ENCODE measurements at places on chromosomes 5 and 9. TPM values are rescaled to one million over a fixed set of nuclear protein-coding genes. Genes with fewer than 3 reads are reported as not detected.
A peak's percentile ranks its signal among the peaks of the same experiment; 100 is the strongest.

GRCh38 chr9:136373300-136374182 is at the start of gene CARD9:
TSS of gene CARD9 (minus strand) at chr9:136373669. CDS start at chr9:136372078, 1,591 bp downstream.
- no peak within 1 kb of the TSS for H3K4me3 ChIP-seq
- no peaks in the 10 kb centered on the region for H3K27me3 ChIP-seq
- H3K27ac ChIP-seq: no peak within 1 kb of the TSS
- no peaks in the 10 kb centered on the region for H3K36me3 ChIP-seq

- no peaks in the 10 kb centered on the region for H3K27me3 ChIP-seq
- no peak overlapping the region for H3K4me3 ChIP-seq
- peaks cover 17% of the 10 kb centered on the region for H3K4me1 ChIP-seq
- H3K27ac ChIP-seq: no peak overlapping the region
Measured at GRCh38 chr5:95913663-95914062, 48.0 kb downstream of the ELL2 start.

DNA sequence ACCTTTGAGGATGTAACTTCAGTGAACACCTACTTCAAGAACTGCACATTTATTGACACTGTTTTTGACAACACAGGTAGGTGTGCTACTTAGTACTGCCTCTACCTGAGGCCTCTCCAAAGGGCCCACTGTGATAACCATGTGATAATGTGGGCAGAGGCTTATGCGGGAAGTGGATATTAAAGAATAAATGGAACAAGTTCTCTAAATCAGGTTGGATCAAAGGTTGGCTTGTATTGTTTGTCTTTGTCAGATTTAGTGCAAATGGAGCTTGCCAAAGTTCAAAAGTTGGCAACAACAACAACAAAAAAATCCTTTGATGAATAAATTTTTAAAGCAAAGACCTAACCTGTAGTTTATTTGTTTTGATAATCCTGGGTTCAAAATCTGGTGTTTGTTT is 104.2 kb upstream of the IQGAP2 start:
- H3K27ac ChIP-seq: no peak overlapping the region
- no peaks in the 10 kb centered on the region for H3K36me3 ChIP-seq
- no peak overlapping the region for H3K4me3 ChIP-seq
- DNase-seq: no peak
- no peaks in the 10 kb centered on the region for H3K27me3 ChIP-seq

DNA sequence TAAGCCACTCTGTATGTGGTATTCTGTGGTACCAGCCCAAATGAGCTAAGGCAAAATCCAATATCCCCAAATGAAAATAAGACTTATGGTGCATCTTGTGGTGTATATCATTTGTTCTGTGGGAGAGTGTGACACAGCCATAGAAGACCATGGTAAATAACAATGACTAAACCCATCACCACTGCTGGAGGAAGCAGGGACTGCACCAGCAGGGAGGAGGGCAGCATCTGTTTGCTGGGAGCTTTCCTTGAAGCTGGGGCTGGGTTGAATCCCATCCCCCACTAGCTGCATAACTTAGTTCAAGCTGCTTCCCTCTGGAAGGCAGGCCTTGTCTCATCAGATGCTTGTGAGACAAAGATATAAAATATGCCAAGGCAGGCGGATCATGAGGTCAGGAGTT is 14.2 kb downstream of the GADD45G start:
- no peak overlapping the region for H3K27ac ChIP-seq
- DNase-seq: no peak
- no peaks in the 10 kb centered on the region for H3K36me3 ChIP-seq

GRCh38 chr5:168076561-168076991 is 214.9 kb upstream of the WWC1 start:
- H3K36me3 ChIP-seq: no peaks in the 10 kb centered on the region
- H3K4me3 ChIP-seq: no peak overlapping the region
- DNase-seq: no peak
- H3K4me1 ChIP-seq: no peaks in the 10 kb centered on the region
- no peaks in the 10 kb centered on the region for H3K27me3 ChIP-seq

- no peak for DNase-seq
- H3K4me1 ChIP-seq: peaks cover 6% of the 10 kb centered on the region
- H3K36me3 ChIP-seq: no peaks in the 10 kb centered on the region
- peaks cover 17% of the 10 kb centered on the region for H3K27me3 ChIP-seq
- H3K4me3 ChIP-seq: no peak overlapping the region
Measured at GRCh38 chr9:90088434-90088833, 483.6 kb downstream of the GADD45G start.

DNA sequence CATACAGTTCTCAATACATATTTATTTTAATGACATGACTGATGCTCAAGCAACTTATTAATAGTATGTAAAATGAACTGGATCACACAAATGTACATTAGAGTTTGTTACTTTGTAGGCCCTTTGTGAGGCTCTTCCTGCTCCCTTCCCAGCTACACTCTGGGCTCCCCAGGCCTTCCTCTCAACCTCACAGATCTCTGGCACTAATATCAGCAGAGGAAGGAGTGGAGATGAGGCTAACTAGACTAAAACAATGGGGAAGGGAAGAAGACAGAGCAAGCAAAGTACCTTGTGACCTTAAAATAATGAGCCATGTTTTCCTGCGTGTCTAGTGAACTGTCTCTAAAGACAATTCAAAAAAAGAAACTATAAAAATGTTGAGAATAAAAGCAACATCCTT is 30.3 kb upstream of the TEK start:
- H3K36me3 ChIP-seq: peaks cover 7% of the 10 kb centered on the region
- H3K4me3 ChIP-seq: no peak overlapping the region
- no peak for DNase-seq
- no peaks in the 10 kb centered on the region for H3K27me3 ChIP-seq
- no peak overlapping the region for H3K27ac ChIP-seq

DNA sequence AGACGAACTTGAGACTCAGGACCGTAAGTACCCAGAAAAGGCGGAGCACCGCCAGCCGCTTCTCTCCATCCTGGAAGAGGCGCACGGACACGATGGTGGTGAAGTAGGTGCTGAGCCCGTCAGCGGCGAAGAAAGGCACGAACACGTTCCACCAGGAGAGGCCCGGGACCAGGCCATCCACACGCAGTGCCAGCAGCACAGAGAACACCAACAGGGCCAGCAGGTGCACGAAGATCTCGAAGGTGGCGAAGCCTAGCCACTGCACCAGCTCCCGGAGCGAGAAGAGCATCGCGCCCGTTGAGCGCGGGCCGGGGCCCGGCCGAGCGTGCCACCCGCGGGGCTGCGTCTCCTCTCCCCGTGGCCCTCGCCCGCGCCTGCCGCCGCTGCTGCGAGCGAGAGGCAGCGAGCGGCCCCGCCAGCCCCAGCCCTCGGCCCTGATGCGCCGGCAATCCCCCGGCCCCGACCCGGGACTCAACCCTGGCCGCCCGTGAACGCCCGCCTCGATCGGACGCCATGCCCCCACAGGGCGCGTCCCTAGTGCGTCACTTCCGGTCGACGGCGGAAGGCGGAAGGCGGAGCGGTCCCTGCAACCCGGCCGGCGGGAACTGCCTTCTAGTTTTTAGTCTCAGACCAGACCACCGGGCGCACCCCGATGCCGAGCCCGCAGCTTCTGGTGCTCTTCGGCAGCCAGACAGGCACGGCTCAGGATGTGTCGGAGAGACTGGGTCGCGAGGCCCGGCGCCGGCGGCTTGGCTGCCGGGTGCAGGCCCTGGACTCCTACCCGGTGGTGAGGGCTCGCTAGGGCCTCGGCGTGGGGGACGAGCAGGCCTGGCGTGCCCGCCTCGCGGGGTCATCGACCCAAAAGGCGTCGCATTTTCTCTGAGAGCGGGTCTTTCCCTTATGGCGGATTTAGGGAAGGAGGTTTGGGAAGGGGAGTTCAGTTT is at the start of the genes NDOR1 and TMEM203:
Gene NDOR1 (plus strand): TSS at position 575 of the 944 bp plus-strand sequence. CDS start 78 bp downstream, at position 653.
Gene TMEM203 (minus strand): TSS at position 523 of the 944 bp plus-strand sequence. CDS start 234 bp downstream, at position 289.
- H3K4me1 ChIP-seq: peaks cover 57% of the 10 kb centered on the region
- DNase-seq: peak; percentile 92
- H3K27me3 ChIP-seq: no peaks in the 10 kb centered on the region
- peak within 1 kb of the TSS; percentile 92 for H3K4me3 ChIP-seq

GRCh38 chr5:4698596-4698995 is 441.5 kb upstream of the ADAMTS16 start:
- no peak overlapping the region for H3K27ac ChIP-seq
- no peaks in the 10 kb centered on the region for H3K4me1 ChIP-seq
- no peaks in the 10 kb centered on the region for H3K36me3 ChIP-seq
- H3K4me3 ChIP-seq: no peak overlapping the region

DNA sequence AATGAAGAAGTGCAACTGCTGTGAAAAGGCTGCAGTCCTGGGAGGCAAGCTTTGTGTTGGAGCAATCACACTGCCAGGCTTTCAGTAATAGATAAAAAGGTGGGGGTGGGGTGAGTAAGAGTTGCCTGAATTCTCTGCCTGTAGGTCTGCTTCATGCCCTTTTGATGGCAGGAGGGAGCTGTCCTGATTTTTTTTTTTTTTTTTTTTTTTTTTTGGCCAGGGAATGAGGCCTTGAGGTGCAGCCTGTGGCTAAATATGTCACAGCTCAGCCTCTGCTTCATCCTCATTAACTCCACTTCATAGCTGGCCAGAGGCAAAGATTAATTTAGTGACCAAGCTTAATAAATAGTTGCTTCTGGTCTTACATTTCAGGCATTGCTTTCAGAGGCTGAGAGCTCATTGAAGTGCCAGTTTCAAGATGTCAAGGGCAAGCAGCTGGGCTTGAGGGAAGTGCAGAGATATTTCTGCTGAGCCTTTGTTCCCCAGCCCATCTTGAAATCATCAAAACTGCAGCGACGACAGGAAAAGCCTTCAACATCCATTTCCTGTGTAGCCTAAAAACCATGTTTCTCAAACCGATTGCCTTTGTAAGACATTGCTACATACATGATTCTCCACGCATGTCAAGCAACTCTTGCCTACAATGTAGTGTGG is 134.7 kb downstream of the MACIR start:
- H3K27ac ChIP-seq: no peak overlapping the region
- H3K36me3 ChIP-seq: no peaks in the 10 kb centered on the region

DNA sequence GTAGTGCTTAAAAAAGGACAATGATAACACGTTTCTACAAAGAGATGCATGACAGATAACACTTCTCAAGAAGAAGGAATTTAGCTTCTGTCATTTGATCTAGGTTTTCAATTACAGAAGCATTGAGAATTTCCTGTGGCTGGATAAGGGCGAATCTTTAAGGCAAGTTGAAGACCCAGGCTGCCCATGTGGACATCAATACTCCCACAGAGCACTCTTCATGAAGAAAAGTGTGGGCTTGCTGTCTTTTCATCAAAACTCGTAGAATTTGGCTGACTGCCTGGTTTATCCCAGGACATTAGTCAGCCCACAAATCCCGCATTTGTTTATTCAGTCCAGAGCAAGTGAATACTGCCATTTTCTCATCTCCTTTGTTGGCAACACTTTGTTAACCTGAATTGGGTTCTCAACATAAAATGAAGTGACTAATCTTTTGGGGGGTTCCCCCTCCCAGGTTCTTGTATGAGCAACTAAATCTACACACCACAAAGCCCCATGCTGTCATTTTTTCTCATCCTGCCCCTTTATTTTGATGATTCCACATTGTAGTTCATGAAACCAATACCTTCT is 43.4 kb upstream of the CDKN2B start:
- H3K4me1 ChIP-seq: peaks cover 32% of the 10 kb centered on the region
- no peak for DNase-seq
- no peaks in the 10 kb centered on the region for H3K27me3 ChIP-seq
- peak overlapping the region; percentile 9 for H3K27ac ChIP-seq
- H3K36me3 ChIP-seq: no peaks in the 10 kb centered on the region

DNA sequence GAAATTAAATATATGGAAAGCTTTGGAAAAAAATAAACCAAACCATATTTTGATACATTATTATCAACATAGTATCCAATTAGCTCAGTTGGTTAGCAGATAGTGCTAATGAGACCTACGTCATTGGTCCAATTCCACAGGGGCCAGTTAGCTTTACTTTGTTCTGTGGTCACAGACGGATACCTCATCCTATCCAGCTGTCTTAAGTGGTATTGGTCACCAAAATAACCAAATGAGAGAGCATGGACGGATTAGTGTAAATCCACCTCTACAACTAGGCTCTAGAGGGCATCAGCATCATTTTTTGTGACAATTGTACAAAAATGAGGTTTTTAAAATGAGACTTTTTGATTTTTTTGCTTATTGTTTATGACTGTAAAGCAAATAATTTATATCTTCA is 364.2 kb downstream of the KIAA0825 start:
- no peaks in the 10 kb centered on the region for H3K4me1 ChIP-seq
- no peak overlapping the region for H3K27ac ChIP-seq
- no peaks in the 10 kb centered on the region for H3K36me3 ChIP-seq
- no peak overlapping the region for H3K4me3 ChIP-seq
- DNase-seq: no peak

GRCh38 chr5:136639616-136640015 is 274.3 kb upstream of the TRPC7 start:
- no peaks in the 10 kb centered on the region for H3K36me3 ChIP-seq
- no peak for DNase-seq
- no peaks in the 10 kb centered on the region for H3K27me3 ChIP-seq
- H3K27ac ChIP-seq: no peak overlapping the region

DNA sequence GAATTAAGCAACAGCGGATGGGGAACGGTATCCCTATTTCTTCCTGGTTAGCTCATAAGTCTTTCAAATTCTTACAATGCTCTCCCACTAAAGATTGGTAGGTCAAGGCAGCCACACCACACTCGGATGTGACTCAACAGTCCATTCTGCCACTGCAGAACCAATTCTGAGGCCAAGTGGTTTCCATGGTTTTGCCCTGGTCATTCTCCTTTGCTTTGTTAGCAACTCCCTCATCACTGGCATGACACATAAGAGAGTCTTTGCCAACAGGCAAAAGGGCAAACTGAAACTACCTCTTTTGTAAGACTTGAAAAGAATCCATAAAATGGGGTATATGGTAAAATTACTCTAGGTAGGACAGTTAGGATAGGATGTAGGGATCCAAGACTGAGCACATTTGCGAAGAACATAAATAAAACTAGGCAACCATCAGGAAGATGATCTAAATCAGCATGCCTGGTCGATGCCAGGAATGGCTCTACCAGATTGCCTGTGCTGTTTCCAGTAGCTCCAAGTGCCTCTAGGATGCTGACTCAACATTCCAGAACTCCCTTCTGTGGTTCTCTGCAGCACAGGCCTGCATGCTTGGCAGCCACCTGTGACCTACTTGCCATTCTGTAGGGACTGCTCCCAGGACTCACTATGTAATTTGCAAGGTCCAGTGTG is 105.4 kb downstream of the DCP2 start:
- H3K4me3 ChIP-seq: no peak overlapping the region
- H3K4me1 ChIP-seq: peaks cover 8% of the 10 kb centered on the region
- H3K27ac ChIP-seq: no peak overlapping the region
- H3K36me3 ChIP-seq: peaks cover under 1% of the 10 kb centered on the region

- H3K27ac ChIP-seq: no peak overlapping the region
- no peaks in the 10 kb centered on the region for H3K27me3 ChIP-seq
- H3K4me3 ChIP-seq: no peak overlapping the region
- H3K4me1 ChIP-seq: no peaks in the 10 kb centered on the region
- peaks cover 11% of the 10 kb centered on the region for H3K36me3 ChIP-seq
Measured at GRCh38 chr5:127988146-127988760, 95.3 kb upstream of the SLC12A2 start.

- DNase-seq: no peak
- peaks cover 5% of the 10 kb centered on the region for H3K4me1 ChIP-seq
- no peak overlapping the region for H3K4me3 ChIP-seq
- no peak overlapping the region for H3K27ac ChIP-seq
- H3K27me3 ChIP-seq: no peaks in the 10 kb centered on the region
Measured at GRCh38 chr9:129095908-129096307, 14.7 kb downstream of the CRAT start.

GRCh38 chr9:34741628-34742027 is 31.7 kb upstream of the CCL21 start:
- H3K4me1 ChIP-seq: no peaks in the 10 kb centered on the region
- no peak overlapping the region for H3K4me3 ChIP-seq
- H3K36me3 ChIP-seq: no peaks in the 10 kb centered on the region
- H3K27me3 ChIP-seq: peaks cover 10% of the 10 kb centered on the region
- DNase-seq: no peak

Gene PCDHA9
- not detected for polyA plus RNA-seq

Gene DMGDH
- not detected for polyA plus RNA-seq

Gene BARHL1
- not detected for polyA plus RNA-seq

Gene SLC34A1
- polyA plus RNA-seq: not detected

Gene CHD1
- polyA plus RNA-seq: 9.0 TPM
